ENCODE measurements at places on chromosomes 11 and 22. TPM values are rescaled to one million over a fixed set of nuclear protein-coding genes. Genes with fewer than 3 reads are reported as not detected.

Gene CNIH2
- not detected for total RNA-seq

Gene SLC15A3
- 8.7 TPM for total RNA-seq

Gene OR2AT4
- total RNA-seq = not detected

Gene FREY1
- 0.85 TPM for total RNA-seq

Gene IGSF22
- not detected for total RNA-seq

Gene ACTN3
- 0.14 TPM for total RNA-seq

Gene GRAP2
- total RNA-seq = not detected

Gene ANO5
- total RNA-seq = under 0.01 TPM

Gene SCUBE1
- total RNA-seq = not detected

Gene GAB4
- not detected for total RNA-seq

Gene UBASH3B
- 8.9 TPM for total RNA-seq

Gene TMEM109
- total RNA-seq = 63.6 TPM

Gene CEND1
- total RNA-seq = 0.17 TPM

Gene OR9G4
- not detected for total RNA-seq

Gene CADM1
- total RNA-seq = 0.56 TPM

Gene XKR3
- total RNA-seq = not detected

Gene EMID1
- total RNA-seq = 2.9 TPM

Gene ELF5
- total RNA-seq = not detected

Gene GP1BB
- total RNA-seq = 5.3 TPM

Gene KRTAP5-7
- total RNA-seq = not detected

Gene CHORDC1
- total RNA-seq = 34.2 TPM

Gene UPK3A
- total RNA-seq = not detected

Gene NPTXR
- 0.34 TPM for total RNA-seq

Gene C22orf31
- total RNA-seq = not detected

Gene RGL4
- total RNA-seq = not detected

Gene SYTL2
- total RNA-seq = 2.0 TPM

Gene GNG3
- not detected for total RNA-seq

Gene C2CD3
- 14.4 TPM for total RNA-seq

Gene OR5D13
- total RNA-seq = not detected

Gene CNTF
- 1.7 TPM for total RNA-seq

Gene GDPD4
- not detected for total RNA-seq

Gene OR52H1
- not detected for total RNA-seq

Gene FAM111B
- total RNA-seq = 20.6 TPM

Gene PDE3B
- total RNA-seq = 0.17 TPM

Gene ST14
- 0.34 TPM for total RNA-seq

Gene APOA1
- 0.17 TPM for total RNA-seq

Gene OR8K5
- not detected for total RNA-seq

Gene ZNF74
- total RNA-seq = 19.7 TPM

Gene MRGPRX4
- 0.51 TPM for total RNA-seq

Gene SPON1
- total RNA-seq = 0.17 TPM

Gene C11orf97
- total RNA-seq = not detected

Gene GALNT18
- total RNA-seq = 213 TPM

Gene CRYBB3
- not detected for total RNA-seq

Gene KDM4D
- total RNA-seq = 0.65 TPM

Gene GAS2L1
- total RNA-seq = 44.4 TPM

Gene ARVCF
- total RNA-seq = 123 TPM

Gene C1QTNF4
- 0.34 TPM for total RNA-seq

Gene OR10A4
- total RNA-seq = not detected

Gene RIC3
- not detected for total RNA-seq

Gene SCGB2A2
- not detected for total RNA-seq

Gene OR6T1
- total RNA-seq = not detected

Gene CCDC117
- total RNA-seq = 23.8 TPM
